ENCODE measurements at places on chromosomes 6 and 20.

- no peak for DNase-seq
Measured at GRCh38 chr6:12606616-12607015, 110.0 kb upstream of the PHACTR1 start.

DNA sequence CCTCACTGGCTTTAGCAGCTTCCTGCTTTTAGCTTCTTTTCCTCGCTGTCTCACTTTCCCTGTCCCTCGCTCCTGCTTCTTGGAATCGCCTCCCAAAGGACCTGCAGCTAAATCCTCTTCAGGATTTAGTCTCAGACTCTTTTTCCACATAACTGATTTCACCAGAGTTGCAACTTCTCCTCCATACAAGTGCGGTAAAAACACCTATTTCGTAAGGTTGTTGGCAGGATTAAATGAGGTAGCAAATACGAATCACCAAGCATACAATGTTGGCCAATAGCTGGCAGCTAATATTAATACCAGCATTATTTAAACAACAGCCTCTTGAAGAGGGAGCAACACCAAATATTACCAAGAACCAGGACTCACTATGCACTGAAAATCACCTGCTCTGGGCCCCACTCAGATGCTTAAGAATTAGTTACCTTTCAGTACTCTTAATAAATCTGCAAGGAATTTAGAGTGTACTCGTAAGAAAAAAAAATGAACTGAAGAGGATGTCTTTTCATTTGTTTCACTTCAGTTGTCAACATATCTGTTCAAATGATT, 123.0 kb downstream of the DTNBP1 start:
- DNase-seq: no peak

DNA sequence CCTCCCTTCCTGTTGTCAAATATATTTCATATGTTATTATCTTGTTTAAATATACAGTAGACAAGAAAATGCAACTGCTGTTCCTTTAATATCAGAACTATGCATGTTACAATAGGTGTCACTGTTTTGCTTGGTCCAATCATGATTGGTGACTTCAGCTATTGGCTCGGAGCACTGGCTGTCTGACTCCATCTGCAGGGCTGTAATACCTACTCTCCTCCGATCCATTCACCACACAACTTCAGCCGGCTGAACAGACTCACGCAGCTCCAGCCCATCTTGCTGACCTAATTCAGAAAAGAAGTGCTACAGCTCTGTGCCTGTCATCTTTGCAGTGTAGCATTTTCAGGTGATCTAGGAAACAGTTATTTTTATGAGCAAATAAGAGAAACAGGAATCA, at the start of gene BTBD3:
TSS of gene BTBD3 (plus strand) at position 231 of the 400 bp plus-strand sequence. CDS start 383 bp downstream, outside the sequence.
- no peak for DNase-seq

DNA sequence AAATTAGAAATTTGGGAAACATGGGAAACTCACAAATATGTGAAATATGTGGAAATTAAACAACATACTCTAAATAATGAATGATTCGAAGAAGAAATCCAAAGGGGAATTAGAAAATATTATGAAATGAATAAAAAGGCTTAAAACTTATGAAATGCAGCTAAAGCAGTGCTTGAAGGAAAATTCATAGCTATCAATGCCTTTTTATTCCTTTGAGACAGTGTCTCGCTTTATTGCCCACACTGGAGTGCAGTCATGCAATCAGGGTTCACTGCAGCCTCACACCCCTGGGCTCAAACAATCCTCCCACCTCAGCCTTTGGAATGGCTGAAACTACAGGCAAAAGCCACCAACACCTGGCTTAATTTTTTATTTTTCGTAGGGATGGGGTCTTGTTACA, 7.9 kb upstream of the TGIF2 start:
- DNase-seq: no peak

DNA sequence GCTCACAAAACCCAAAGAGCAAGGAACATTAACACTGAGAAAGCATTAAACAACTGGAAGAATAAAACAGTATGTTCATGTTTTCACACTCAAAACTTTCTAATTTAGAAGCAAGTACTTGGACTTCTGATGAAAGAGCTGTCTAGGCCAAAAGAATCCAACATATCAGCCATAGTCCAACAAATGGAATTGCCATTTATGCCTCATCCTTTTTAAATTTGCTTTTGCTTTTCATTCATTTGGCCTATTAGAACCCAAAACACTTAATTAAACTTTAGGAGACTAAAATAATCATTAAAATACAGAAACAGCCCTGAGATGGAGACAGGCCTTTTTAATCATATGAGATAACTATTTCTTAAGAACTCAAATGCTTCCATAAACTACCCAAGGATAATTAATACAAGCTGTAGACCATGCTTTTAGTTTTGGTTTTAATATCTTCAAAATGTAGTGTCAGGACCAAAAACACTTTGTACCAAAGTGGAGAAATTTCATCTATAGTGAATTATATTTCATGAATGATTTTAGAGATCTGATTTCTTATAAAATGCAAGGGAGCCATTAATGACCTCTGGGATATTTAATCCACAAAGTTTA, 166.5 kb downstream of the KIF6 start:
- no peak for DNase-seq

- DNase-seq: no peak
Measured at GRCh38 chr6:154337406-154338005, 19.1 kb downstream of the IPCEF1 start.

DNA sequence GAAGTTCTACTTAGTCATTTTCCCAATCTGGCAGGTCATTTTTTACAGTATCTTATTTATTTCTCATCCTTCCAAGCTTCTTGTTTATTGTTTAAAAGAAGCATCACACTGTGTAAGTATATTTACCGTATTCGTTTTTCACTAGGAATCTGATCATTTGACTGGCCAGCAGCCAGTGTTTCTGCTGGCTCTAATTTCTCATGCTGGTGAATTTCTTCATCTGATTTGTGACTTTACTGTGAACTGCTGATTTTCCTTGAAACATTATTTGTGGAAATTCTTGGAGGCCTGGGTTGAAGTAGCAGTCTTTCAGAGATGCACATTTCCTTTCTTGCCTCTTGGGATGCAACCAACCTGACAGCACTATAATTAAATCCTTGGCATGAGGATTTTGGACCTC, 65.9 kb downstream of the PREP start:
- DNase-seq: no peak

DNA sequence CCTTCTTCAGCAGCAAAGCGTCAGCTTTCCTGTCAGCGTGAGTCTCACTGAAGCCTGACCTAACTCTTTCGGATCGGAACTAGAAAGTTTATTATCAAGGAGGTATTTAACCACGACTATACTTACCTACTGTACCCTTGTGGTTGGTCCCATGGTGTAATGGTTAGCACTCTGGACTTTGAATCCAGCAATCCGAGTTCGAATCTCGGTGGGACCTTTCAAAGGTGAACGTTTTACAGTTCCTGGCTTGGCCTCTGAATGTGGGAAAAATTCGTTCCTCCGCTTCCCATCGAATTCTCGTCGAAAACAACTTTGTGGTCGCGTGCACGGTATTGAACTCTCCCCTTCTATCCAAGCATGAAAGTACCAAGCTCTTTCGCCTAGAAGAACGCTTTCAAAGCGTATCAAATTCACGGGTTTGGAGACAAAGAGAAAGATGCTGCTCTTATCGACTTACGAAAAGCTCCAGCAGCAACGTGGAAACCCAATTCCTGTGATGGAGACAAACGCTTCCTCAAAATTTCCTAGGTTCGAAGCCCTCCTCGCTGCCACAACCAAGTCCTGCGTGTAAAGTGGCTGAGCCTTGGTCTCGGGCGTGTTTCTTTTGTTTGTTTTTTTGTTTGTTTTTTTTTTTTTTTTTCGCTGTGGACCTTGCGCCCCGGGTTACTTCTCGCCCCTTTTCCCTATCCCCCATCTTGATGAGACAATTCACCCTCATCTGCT, 63.7 kb downstream of the GPX5 start:
- peak; percentile 90 for DNase-seq

- DNase-seq: no peak
Measured at GRCh38 chr6:45538641-45539547, 161.2 kb upstream of the SUPT3H start.

GRCh38 chr6:64062960-64063683, 427.5 kb downstream of the PHF3 start:
- DNase-seq: no peak

DNA sequence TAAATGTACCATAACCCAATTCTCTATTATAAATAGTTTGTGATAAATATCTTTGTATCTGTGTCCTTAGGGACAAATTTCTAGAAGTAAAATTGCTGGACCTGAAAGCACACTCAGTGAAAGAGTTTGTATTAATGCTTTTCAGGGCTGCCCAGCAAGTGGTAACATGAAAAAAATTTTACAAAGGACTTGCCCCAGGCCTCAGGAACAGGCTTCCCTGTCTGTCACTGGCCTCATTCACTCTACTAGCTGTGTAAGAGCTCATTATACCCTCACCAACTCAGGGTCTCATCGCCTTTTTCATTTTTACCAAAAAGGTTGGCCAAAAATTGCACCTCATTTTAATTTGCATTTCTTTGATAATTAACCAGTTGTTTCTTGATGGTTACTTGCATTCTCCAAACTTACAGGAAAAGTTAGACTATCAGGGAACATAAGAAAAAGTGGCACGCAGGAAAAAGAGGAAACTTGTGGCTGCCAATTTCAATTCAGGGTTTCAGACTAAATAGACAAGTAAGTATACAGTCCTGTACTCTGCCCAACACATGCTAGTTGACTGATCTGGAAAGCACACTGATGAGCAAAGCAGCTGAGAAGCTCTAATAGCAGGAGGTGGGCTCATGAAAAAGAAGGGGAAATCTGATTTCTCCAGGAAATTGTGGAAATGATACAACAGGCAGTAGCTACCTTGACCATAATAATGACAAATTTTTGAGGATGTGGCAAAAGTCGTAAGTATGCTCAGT, 161.5 kb downstream of the KIF6 start:
- no peak for DNase-seq

DNA sequence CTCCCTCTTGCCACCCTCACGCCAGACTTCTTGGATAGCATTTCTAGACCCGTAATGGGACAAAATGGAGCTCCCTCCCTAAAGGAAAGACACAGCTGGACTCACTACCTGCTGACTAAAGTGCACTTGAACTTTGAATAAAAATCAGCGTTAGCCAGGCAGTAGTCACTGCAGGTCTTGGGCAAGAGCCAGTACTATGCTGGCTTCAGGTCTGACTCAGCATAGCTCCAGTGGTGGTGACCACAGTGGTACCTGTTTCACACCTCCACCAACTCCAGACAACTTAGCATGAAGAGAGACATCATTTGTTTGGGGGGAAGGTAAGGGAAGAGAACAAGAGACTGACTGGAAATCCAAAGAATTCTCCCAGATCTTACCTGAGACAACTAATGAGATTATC, 906.8 kb downstream of the GRIK2 start:
- DNase-seq: no peak

GRCh38 chr6:19394051-19394450, 443.1 kb upstream of the ID4 start:
- peak; percentile 11 for DNase-seq

GRCh38 chr20:10469599-10469998, 34.5 kb downstream of the SLX4IP start:
- DNase-seq: peak; percentile 53

DNA sequence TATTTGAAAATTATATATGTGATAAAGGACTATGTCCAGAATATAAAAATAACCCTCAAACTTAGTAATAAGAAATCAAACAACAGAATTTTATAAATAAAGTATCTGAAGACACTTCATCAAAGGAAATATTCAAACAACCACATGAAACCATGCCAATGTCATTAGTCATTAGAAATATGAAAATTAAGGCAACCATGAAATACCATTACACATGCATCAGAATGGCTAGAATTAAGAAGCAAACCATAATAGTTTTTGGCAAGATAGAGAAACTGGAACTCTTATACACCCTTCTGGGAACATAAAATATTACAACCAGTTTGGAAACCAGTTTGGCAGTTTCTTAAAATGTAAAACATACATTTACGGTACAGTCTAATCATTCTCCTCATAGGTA, 137.2 kb upstream of the ADGRB3 start:
- no peak for DNase-seq

DNA sequence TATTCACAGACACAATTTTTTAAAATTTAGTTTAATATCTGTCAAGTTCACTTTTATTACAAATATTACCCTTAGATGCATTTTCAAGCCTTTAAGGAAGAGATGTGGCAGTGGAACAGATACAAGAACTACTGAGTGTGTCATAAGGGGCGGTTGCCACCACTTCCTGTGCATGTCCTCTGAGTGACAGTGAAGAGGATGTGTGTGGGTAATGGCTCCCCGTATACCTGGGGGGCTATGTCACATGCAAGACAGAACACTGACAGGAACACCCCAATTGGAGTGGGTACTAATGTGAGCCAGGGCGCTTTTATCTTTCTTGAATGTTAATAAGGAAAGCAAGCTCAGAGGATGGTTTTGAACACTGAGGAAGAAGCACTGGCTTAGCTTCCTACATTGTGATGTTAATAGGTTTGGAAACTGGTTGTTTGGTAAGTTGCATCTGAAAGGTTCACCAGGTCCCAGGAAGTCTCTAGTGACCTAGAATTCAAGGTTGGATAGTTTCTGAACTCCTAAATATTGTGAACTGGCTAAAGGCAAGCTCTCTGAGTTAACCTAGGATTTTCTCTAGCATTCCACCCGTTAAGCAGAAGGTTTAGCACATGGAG, 83.4 kb upstream of the ASF1A start:
- DNase-seq: no peak

DNA sequence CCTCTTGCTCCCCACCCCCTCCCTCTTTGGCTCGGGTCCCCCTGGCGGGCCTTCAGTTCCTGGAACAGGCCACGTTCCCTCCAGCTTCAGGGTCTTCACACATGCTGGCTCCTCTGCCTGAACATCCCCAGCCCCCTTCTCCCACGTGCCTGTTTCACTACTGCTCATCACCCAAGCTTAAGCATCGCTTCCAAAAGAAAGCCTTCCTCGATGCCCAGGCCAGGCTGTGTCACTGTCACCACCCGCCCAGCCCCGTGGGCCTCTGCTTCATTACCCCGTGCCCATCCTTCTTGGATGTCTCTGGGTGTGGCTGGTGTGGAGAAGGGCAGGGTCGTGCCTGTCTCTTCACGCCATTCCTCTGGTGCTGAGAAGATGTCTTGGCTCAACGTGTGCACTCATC, 2.8 kb downstream of the DLGAP4 start:
- no peak for DNase-seq

DNA sequence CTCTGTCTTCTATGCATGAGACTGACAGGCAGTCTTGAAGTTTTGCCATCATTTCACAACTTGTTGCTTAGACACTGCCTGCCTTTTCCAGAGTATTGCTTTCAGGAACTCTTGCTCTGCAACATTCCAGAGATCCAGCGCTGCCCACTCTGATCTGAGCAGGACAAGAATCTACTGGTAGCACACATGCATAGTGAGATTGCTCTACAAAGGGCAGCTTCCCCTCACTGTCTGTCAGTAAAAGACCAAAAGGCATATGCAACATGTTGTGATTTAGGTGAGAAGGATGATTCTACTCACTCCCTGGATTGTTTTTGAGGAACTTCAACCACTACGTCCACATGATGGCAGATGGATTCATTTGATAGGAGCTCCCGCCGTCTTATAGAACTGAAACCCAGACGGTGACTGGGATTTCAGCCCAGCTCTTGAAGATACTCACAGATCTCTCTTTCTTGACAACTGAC, 259.1 kb downstream of the ARID1B start:
- no peak for DNase-seq

Measured in HAP-1 (cell line).